ENCODE measurements at places on chromosomes 1 and 21.
A peak's percentile ranks its signal among the peaks of the same experiment; 100 is the strongest.

DNA sequence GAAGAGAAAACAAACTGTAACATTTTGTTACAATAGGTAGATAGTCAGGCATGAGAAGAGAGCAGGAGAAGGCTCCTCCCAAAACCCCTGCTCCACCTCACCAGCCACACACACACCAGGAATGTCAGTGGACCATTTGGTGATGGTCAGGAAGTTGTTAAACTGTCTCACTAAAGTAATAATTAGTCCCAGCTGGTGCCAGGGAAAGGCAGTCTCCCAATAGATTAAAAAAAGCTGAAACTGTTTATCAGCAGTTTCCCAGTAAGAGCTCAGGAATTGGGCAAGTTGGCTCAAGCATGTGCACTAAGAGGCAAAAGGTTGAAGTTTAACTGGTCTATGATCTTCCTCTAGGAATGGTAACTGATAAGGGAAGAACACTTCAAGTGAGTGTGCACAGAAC is 249.6 kb downstream of the COL11A1 start:
- DNase-seq, result no peak

GRCh38 chr1:173532237-173532636 is 55.1 kb downstream of the PRDX6 start:
- no peak for DNase-seq

- DNase-seq, result no peak
These were observed 353.0 kb downstream of the NPHP4 start for GRCh38 chr1:5639106-5639722.

- DNase-seq, result no peak
These were observed 70.0 kb downstream of the NTPCR start for GRCh38 chr1:233020426-233020825.

- no peak for DNase-seq
These were observed 7.5 kb downstream of the HMGN1 start for GRCh38 chr21:39341249-39341923.

- no peak for DNase-seq
These were observed 1.4 kb upstream of the GSTM4 start for GRCh38 chr1:109654519-109654918.

- no peak for DNase-seq
These were observed 62.8 kb downstream of the CNST start for GRCh38 chr1:246629030-246629429.

- no peak for DNase-seq
These were observed 195.0 kb downstream of the ROR1 start for GRCh38 chr1:63968663-63969440.

DNA sequence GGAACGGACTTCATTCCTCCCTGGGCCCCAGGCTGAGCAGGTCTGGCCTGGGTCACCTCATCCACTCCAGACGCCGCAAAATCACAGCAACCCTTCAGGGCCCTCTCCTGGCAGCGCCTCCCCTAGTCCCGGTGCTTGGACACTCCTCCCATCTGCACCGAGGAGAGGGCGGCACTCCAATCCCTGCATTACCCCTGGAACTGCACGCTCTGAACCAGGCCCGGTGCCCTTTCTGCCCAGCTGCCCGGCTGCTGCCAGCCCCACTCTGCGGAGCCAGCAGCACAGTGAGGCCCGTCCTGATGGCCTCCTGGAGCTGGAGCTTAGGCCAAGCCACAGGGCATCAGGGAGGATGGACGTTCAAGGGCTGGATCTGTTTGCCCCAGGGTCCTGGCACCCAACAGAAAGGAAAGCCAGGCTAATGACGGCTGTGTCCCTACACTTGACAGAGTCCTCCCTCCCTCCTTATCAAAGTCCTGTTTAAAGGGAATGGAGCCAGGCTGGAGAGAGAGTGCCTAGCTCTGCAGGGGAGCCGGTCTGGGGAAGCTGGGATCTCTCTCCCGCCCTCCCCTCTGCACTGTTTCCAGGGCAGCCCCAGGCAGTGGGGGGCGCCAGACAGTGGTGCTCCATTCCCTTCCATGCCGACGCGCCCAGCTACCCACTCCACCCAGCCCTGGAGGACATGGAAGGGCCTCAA is 12.7 kb downstream of the COL6A2 start:
- DNase-seq, result peak; percentile 1
